ENCODE measurements at places on chromosomes 11 and 22.

DNA sequence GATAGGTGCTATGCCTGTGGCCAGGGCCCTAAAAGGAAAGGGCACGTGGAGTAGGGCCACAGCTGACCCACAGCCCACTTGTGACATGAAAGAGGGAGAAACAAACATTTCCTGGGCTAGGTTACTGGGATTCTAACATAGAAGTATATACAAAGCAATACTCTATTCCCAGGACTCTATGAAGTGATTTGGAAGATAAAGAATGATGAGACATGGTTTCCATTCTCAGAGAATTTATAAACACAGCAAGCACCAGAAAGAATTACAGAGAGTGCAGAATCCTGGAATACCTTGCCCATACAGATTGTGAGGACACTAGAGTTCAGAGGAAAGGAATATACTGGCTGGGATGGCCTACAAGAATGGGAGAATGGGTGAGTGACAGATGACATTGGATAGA is 86.4 kb downstream of the KIRREL3 start:
- no peak for DNase-seq

- DNase-seq: no peak
Measured at GRCh38 chr11:119307219-119307618, 9.7 kb downstream of the MCAM start.

DNA sequence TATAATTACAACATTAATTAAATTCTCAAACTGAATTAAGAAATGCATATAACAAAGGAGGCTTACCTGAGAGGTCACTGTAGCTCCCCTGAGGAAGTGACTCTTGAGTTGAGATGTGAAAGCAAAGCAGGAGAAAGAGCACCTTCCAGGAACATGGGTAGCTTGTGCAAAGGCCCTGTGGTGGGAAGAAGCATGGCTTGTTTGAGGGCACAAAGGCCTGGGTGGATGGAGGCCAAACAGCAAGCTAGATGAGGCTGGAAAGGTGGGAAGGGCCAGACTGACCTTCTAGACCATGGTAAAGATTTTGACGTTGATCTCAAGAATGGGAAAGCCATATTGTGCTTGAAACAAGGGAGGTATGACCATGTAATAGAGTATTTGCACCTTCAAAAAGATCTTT is 155.1 kb downstream of the PKNOX2 start:
- DNase-seq: no peak

DNA sequence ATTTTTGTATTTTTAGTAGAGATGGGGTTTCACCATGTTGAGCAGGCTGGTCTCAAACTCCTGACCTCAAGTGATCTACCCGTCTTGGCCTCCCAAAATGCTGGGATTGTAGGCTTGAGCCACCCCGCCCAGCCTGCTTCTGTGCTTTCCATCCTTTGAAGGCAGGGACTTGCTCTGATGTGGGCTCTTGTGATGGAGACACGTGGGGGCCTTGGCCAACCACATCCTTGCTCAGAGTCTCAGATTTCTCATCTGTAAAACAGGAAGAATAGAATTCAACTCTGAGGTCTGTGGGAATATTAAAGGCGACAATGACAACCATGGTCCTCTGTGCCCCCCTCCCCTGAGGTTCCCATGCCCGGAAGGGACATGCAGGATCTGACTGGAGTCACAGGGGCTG is 3.8 kb upstream of the GGA1 start:
- DNase-seq: peak; percentile 71

- no peak for DNase-seq
Measured at GRCh38 chr11:116078101-116078591, 573.9 kb upstream of the CADM1 start.

DNA sequence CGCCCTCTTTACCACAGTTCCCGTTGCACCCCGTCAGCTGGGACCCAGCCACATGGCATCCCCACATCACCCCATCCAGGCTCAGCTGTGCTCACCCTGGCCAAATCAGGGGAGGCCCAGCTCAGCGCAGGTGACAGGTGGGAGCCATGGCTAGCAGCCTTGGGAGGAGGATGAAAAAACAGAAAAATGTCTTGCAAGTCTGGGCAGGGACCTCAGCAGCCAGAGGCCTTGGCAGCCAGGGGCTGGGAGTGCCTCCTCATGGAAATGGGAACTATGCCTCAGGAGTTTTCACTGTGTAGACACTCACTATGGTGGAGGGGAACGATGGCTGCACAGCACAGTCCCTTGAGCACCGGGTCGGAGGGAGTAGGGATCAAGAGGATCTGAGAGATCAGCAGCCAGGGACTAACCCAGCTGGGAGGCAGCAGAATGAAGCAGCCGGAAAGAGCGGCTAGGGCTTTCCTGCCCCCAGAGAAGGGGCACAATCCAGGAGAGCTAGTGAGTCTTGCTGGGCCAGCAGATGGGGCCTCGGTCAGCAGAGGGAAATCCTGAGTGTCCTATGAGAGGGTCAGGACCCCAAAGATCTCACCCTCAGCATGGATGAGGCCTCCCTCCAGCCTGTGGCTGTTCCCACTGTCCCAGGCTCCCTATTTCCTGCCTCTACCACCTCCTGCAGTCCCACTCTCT is 6.2 kb upstream of the FTH1 start:
- DNase-seq: no peak

- peak; percentile 74 for DNase-seq
Measured at GRCh38 chr11:64251016-64251752, at the start of gene PLCB3. Gene PLCB3, plus strand, starts transcription at chr11:64251530. Its CDS starts 120 bp downstream, at chr11:64251650.

GRCh38 chr11:130873761-130874160 is 42.5 kb downstream of the SNX19 start:
- no peak for DNase-seq

- no peak for DNase-seq
Measured at GRCh38 chr11:126288237-126288636, 5.3 kb downstream of the TIRAP start.

- no peak for DNase-seq
Measured at GRCh38 chr11:77136074-77136473, 8.0 kb downstream of the MYO7A start.

GRCh38 chr22:21996175-21996720 is 13.7 kb upstream of the TOP3B start:
- no peak for DNase-seq

DNA sequence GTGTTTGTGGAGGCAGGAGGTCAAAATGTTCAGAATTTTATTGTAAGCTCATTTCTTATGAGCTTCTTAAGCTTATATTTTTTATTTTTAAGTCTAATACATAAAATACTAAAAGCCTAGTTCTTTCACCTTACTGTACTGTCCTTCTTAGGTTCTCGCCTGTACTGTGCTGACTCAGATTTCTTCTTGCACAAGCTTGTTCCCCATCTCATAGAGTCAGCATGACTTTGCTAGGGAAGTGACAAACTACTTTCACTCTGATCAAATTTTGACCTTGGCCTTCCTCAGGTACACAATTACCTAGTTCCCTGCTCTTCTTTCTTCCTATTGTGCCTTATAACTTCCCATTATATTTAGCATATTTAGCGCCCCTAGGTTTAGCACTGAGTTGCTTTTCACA is 81.5 kb downstream of the STK33 start:
- DNase-seq: no peak
